ENCODE measurements at places on chromosomes 6 and 20.

DNA sequence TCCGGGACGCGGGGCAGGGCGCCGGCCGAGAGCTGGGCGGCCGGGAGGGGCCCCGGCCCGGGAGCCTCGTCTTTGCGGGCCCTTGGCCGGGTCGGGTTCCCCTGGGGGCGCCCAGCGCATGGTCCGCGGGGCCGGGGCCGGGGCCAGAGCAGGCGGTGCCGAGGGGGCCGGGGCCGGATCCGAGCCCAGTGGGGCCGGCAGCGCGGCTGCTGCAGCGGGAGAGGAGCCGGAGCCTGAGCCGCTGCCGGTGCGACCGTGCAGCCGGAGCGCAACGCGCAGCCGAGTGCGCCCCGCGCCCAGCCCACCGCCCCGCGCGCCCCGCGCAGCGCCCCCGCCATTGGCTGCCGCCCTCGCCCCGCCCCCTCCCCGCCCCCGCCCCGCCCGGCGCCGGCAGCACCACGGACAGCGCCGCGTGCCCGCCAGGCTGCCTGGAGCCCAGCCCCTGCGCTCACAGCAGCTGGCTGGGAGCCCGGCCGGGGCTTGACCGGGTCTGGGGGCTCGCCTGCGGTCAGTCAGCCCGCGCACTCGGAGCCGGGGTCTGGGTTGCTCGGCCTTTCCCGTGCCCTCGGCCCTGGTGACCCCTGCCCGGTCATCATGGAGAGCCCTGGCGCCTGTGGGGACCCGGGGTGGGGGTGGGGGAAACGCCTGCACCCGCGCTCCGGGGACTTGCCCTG, at the start of gene HRH3:
HRH3 (minus strand) TSS at position 287 of the 674 bp plus-strand sequence. CDS start 308 bp downstream, outside the sequence.
- peak; percentile 25 for DNase-seq

GRCh38 chr6:114564302-114564933, 221.6 kb upstream of the HS3ST5 start:
- DNase-seq = no peak

- no peak for DNase-seq
Observed at GRCh38 chr20:34150306-34151000, 38.4 kb upstream of the EIF2S2 start.

- DNase-seq = no peak
Observed at GRCh38 chr20:32201296-32201976, 6.1 kb downstream of the PLAGL2 start.

- no peak for DNase-seq
Observed at GRCh38 chr6:81996414-81996813, 243.9 kb upstream of the TENT5A start.
